ENCODE measurements at places on chromosomes 12 and 14. TPM values are rescaled to one million over a fixed set of nuclear protein-coding genes. Genes with fewer than 3 reads are reported as not detected.

RPL10L gene
- total RNA-seq: not detected

MYBPC1 gene
- not detected for total RNA-seq

LMNTD1 gene
- not detected for total RNA-seq

KRT86 gene
- total RNA-seq: 5.7 TPM

CD69 gene
- not detected for total RNA-seq

TMBIM6 gene
- 685 TPM for total RNA-seq

TOMM20L gene
- total RNA-seq: not detected

GLT8D2 gene
- total RNA-seq: 1.2 TPM

SDR9C7 gene
- not detected for total RNA-seq

MIP gene
- not detected for total RNA-seq

GLIPR1L1 gene
- not detected for total RNA-seq

ARID4A gene
- total RNA-seq: 22.2 TPM

All from PC-9 (cell line).